ENCODE measurements at places on chromosomes 2 and 18.
A peak's percentile ranks its signal among the peaks of the same experiment; 100 is the strongest.

- no peak for DNase-seq
Observed at GRCh38 chr2:204763974-204764703, 218.9 kb downstream of the PARD3B start.

DNA sequence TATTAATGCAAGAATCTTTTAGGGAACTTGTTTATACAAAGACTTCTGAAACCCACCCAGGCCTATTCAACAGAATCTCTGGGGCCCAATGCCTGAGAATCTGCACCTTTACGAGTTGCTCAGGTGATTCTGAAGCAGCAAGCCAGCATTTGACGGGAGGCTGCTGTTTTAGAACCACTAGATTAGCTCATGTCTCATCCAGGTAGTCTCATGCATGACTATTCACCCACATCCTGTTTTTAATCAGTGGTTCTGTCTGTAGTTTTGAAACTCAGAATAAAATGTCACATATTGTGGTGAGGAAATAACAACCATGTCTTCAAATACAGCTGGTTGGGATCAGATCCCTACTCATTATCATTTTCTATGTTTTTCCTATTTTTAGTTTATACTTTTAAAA is 39.5 kb downstream of the CYTIP start:
- DNase-seq, result peak; percentile 63

DNA sequence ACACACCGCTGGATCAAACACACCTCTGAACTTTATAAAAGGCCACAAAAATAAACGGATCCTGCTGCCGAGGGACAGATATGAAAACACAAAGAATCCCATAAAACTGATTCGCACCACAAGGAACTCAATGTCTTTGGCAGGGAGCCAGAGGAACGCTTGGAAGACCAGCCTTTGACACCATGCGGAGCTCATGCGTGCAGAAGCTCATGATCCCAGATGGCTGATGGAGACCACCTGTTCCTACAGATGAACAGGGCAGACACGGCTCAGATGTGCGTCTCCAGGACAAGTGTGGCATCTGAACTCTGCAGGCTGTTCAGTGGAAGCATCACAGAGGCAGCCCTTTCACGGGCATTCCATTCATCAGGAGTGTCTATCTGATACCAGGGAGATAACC is 24.9 kb downstream of the COPS9 start:
- no peak for DNase-seq

DNA sequence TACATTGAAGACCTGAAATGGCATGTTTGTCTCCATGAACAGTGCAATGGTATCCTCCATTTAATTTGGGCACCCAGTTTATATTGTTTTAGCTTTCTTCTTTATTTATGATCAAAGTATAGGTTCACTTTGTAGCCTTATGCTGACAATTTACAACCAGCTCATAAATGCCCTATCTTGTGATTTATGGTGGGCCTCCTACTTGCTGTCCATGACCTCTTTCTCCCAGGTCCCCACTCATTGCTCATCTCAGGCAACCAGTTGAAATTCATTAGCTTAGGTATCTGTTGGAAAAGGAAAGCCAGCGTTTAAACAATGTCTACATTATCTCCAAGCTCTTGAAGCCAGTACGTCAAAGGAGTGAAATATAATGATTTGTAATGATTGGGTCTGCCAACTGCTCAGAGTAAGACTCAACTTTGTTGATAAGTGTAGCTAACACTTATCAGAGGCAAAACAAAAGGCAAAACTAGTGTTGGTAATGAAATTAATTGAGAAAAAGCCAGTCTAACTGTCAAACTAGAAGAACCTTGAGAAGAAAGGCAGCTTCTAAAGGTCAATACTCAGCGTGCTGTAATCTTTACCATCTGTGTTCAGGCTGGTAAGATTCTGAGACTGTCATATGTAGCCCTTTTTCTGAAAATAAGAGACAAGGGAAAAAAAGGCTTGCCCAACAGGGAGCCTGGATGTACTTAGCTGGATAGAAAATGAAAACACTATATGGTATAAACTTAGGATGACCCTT is 695.9 kb downstream of the EPHA4 start:
- DNase-seq, result no peak

- DNase-seq, result no peak
Observed at GRCh38 chr18:54616220-54616848, 25.3 kb downstream of the DYNAP start.

DNA sequence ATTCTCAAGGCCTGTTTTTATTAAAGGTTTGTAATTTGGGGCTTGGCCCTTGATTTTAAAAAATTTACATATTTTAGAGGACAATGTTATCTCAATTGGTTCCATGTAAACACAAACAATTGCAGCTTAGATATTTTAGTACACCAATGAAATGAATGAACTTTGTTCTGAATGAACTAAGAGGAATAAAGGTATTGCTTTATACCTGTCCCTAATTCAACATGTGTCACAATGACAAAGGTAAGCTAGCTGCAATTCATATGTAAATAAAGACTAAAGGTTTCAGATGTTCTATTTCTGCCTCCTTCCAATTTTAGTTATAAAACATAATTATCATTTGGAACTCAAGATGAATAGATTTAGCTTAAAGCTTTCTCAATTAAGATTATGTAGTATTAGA is 11.4 kb downstream of the HOXD1 start:
- DNase-seq, result no peak

- no peak for DNase-seq
Observed at GRCh38 chr2:75573145-75573878, 12.6 kb upstream of the EVA1A start.

- DNase-seq, result no peak
Observed at GRCh38 chr2:119023534-119023933, 81.5 kb downstream of the MARCO start.

DNA sequence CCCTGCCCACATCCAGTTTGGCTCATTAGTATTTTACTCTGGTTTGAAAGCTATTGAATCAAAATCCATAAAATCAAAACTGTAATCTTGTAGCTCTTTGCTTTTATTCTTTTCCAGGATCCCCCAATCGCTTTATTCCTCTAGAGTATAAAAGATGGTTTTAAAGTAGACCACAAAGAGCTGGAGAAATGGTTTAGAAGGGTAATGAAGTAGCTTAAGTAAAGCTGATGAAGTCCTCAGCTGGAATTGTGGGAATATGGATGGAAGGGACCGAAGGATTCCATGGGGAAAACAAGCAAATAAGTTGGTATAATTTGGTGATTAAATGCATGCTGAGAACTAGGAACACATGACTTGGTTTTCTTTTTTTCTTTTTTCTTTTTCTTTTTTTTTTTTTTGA is 12.3 kb downstream of the ARHGAP28 start:
- DNase-seq, result no peak

GRCh38 chr18:53790786-53791185 is 433.7 kb downstream of the MBD2 start:
- DNase-seq, result no peak
